ENCODE measurements at places on chromosomes 6 and 20.

- no peak for DNase-seq
Observed at GRCh38 chr6:73797861-73798260, 101.9 kb downstream of the CD109 start.

- DNase-seq: no peak
Observed at GRCh38 chr6:86010915-86011786, 368.5 kb upstream of the SYNCRIP start.

DNA sequence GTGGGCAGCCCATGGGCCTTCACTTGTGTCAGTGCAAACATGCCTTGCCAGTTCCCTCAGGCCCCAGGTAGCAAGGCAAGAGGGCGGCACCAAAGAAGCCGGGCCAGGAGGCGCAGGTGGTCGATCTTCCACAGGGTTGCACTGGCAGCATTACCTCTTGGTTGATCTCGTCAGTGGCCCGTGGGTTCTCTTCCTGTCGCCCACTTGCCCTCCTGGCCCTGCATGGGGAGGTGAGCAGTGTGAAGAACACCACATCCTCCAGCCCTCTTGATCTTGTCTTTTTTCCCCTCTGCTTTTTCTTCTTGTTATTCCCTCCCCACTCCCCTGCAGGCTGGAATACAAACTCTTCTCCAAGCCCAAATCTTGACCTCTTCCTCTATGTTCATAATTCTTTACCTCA is 3.0 kb upstream of the CST11 start:
- DNase-seq: no peak

- no peak for DNase-seq
Observed at GRCh38 chr6:157276134-157276532, 47.2 kb downstream of the TMEM242 start.

DNA sequence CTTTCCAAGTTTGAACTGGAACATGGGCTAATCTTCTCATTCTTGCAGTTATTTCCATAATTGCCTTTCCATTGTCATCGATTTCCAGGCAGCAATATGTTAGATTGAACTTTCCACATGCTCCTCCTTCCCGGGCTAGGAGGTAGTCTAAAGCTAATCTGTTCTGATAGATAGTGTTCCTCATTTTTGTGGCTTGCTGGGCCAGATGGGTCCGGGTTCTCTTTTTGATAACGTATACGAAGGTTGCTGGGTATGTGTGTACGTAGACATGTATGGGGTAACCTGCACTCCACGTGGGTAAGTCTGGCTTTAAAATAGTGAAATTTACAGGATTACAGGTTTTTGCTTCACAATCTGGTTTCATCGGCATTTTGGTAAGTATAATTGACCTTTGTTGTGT is 14.0 kb upstream of the GMPR start:
- DNase-seq: no peak

DNA sequence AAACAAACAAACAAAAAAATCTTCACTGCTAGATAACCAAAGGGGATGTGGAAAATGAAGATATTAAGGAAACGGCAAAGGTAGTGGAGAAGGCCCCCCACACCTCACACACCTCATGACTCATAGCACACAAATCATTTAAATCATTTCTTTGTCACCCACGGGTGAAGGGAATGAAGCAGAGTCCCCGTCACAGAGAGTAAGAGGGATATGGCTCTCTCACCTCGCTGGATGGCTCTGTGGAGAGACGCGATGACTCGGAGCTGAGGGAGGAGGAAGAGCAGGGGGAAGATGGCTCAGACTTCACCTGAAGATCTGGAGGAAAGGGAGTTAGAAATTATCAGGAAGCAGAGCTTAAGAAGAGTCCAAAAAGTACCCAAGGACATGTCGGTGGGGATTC is 1.2 kb downstream of the ATF6B start:
- no peak for DNase-seq

DNA sequence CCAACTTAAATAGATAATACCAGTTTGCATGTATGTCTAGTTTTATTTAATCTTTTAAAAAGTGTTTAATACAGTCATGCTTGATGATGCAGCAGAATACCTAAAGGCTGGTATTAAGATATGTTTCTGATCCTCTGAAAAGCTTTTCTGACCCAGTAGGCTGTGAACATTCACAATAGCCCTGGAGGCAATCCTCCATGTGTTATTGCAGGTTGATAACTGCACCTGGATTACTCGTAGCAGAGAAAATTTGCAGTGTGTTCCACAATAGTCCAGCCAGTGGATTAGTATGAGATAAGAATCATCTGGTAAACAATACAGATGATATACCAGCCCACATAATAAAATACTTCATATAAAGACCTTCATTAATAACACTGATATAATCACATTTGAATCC is 178.9 kb upstream of the RNF217 start:
- DNase-seq: no peak

DNA sequence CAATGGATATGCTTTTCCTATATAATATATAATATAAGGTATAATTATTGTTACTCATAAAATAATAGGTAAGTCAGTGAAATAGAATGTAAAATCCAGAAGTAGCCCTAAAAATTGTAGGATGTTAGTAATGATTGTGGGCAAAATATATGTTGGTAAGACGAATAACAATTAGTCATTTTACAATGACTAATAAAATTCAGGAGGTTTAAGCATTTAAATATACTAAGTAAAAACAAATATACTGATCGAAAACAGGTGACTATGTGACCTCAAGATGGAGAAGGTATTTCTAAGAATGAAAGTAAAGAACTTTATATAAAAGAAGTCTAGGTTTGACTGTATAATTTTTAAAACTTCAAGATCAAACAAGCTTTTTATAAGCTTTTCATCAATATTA is 28.9 kb downstream of the FUCA2 start:
- no peak for DNase-seq

- DNase-seq: no peak
Observed at GRCh38 chr6:82611751-82612150, 248.1 kb downstream of the TPBG start.

DNA sequence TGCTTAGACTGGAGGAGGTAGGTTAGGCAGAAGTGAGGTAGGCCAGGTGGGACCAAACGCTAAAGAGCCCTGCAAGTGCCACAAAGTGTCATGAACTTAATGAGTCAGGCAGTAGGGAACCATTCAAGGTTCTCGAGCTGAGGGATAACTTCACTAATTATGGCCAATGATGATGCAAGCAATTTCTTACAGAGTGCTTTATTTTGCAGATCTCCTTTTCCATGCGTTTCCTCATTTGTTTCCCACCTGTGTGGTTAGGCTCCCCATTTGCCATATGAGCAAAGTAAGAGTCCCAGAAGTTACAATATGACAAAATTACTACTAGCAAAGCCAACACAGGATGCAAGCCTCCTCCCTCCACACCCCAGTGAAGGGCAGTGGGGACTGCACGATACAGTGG is 36.5 kb upstream of the PSMF1 start:
- DNase-seq: no peak

GRCh38 chr20:25259358-25259757 is 11.5 kb downstream of the PYGB start:
- DNase-seq: no peak

GRCh38 chr6:43687079-43687436 is 533 bp downstream of the MRPS18A start:
- no peak for DNase-seq

DNA sequence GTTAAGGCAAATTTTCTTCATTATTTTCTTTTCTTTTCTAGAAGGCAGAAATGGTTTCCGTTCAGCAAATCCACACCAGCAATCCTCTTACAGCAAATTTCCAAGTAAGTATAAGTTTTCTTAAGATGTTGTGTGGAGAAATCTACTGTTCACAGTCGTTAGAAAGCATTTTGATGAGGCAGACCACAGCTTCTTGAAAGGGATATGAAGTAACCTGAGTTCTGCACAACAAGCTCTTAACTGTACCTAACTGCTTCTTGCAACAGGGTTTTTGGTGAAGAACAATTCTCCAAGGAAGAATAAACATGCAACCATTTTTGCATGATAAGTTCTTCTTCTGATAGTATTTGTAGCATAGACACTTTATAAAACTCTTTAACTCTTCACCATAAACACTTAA is 45.3 kb upstream of the STXBP5 start:
- DNase-seq: no peak

DNA sequence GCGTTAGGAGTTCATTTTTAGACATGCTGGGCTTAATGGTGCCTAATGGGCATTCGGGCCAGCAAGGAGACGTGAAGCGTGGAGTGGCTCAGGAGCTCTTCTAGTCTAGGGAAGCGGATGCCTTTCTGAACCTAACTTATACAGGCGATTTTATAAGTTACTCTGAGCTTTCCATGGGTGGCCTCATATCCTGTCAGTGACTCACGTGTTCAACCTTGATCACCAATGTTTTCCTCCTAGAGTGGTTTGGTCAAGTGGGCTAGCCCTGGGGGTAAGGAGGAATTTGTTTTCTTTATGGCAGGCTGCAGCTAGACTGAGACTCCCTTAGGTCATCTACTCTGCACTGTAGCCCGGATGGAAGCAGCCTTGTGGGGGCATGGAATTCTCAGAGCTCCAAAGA is 52.1 kb downstream of the PLAGL1 start:
- DNase-seq: peak; percentile 18

DNA sequence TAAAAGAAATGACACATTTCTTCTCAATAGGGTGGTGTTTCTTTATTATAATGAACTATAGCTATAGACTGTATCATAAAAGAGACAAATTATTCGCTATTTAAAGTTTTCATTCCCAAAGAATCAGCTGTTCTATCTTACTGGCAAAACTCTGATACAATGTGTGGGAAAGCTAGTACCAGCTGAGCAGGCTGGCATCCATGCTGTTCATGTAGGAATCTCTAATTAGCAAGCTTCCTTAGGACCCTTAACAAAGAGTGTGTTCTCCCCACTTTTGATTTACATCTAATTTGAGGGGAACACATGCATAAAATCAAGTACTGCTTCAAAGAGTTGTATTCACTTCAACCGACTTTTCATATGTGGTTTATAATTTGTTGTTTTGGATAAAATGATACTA is 13.2 kb downstream of the STX16 start:
- DNase-seq: no peak

- DNase-seq: no peak
Observed at GRCh38 chr6:149384464-149384863, 15.6 kb upstream of the SUMO4 start.

GRCh38 chr6:118751072-118751471 is 99.7 kb upstream of the CEP85L start:
- DNase-seq: no peak

- no peak for DNase-seq
Observed at GRCh38 chr6:87182321-87182720, 27.0 kb downstream of the ZNF292 start.

- DNase-seq: no peak
Observed at GRCh38 chr6:127791779-127792528, 108.9 kb downstream of the THEMIS start.

- no peak for DNase-seq
Observed at GRCh38 chr20:1448081-1448620, 18.5 kb downstream of the NSFL1C start.

DNA sequence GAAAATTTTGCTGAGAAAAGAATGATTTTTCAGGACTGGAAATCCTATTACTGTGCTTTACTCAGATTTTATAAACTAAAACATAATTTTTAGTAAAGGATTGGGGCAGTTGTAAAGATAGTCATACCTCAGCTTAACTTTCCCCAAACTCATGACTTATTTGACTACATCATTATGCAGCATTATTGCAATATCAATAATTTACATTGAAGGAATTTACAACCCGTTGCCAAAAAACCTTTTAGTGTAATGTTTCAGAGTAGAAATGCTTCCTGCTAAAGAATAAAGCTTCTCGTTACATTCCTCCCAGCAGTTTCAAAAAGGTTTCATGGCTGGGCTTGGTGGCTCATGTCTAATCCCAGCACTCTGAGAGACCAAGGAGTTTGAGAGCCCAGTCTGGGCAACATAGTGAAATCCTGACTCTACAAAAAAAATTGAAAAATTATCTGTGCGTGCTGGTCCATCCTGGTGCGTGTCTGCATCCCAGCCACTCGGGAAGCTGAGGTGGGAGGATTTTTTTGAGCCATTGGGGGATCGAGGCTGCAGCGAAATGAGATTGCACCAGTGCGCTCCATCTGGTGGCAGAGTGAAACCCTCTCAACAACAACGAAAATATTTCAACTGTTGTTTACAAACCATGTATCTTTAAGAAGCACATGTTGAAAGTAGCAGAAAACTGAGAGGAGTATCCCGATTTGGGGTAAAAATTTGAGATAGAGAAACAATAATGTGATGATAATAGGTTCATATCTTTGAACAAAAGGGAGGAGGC is 4.4 kb downstream of the AMD1 start:
- peak; percentile 21 for DNase-seq

DNA sequence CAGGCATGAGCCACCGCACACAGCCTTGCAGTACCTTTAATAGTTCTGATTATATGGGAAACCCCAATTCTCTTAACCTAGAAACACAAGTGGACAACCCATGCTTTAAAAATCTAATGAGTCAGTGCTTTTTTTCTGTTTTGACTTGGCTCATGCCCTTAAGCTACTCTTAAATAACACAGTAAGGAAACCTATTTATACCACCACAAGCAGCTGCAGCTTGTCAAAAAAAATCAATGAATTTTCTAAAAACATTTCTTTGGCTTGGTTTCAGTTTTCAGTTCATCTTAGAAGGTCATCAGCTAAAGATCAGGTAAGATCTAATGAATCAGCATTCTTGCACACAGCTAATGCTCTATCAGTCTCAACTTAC is 124.1 kb upstream of the DST start:
- DNase-seq: peak; percentile 83

DNA sequence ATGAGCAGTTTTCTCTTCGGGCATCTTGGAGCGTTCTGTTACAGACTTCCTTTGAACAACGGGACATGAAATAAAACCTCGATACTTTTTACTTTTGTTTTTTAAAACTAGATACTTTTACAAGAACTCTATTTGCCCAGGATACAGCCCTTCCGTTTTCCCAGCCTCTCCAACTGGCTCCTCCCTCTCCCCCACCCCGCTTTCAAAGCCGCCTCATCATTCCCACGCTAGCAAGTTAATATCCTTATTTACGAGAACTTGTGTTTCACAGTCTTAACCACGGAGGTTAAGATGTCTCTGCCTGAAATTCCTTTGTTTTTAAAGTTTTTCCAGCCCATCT is 241 bp upstream of the CFAP206 start:
- peak; percentile 55 for DNase-seq

DNA sequence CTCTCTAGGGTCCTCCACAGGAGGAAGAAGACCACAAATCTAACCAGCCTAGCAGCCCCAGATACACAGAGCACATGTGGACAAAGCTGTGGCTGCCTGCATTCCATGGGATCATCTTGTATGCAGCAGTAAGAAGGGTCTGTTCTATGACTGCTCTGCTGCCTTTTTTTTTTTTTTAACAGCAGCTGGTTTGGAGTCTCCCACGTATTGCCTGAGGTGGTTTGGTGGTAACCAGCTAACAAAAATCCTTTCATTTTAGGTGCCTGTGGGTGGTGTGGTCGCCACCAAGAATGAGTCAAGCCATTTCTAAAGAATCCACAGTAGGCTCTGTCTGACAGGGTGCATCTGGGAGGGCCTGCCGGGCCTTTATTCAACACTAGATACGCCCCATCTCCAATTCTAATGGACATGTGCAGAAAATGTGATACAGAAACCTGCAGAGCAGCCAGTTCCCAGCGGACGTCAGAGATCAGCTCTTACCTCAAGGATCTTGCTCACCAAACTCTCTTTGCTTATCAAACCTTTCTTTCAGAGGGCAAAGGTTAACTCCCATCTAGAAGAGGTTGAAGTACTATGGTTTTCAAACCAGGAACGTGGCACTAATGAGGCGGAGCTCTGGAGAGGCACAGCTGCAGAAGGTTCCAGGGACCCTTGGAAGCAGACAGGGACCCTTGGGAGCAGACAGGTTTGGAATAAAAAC is 32.0 kb downstream of the GNAS-AS1 start:
- peak; percentile 74 for DNase-seq

GRCh38 chr6:73343164-73343563 is 10.9 kb downstream of the DPPA5 start:
- no peak for DNase-seq
